ENCODE measurements at places on chromosomes 1 and 21.
A peak's percentile ranks its signal among the peaks of the same experiment; 100 is the strongest.

GRCh38 chr21:35529171-35529863 is 480.2 kb upstream of the RUNX1 start:
- H3K27me3 ChIP-seq: no peaks in the 10 kb centered on the region
- H3K27ac ChIP-seq: peak overlapping the region; percentile 94
- H3K36me3 ChIP-seq: no peaks in the 10 kb centered on the region
- H3K4me3 ChIP-seq: peak overlapping the region; percentile 86

DNA sequence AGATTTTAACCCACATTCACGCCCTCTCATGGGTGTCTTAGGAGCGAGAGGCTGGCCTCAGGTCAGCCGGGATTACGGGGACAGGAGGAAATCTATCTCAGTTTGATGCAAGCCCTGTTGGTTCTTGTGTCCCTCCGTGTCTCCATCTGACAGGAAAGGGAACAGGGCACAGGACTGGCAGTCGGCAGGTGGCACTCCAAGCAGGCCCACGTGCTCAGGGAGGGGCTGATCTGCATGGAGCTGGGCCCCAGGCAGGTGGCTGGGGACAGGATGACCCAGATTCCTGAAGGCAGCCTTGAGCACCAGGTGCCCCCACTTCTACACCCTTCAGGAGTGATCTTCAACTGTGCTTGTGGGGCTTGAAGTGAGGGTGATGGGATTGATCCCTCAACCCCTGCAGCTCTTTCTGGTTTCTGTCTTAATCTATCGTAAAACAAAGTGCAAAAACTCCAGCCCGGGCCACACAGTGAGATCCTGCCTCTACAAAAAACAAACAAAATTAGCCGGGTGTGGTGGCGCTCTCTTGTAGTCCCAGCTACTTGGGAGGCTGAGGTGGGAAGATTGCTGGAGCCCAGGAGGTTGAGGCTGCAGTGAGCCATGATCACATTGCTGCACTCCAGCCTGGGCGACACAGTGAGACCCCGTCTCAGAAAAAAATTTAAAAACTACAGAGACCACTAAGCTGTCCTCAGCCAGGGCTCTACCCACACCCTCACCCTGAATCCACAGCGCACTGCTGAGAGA is 8.3 kb downstream of the PLEKHG5 start:
- DNase-seq: no peak
- peaks cover 37% of the 10 kb centered on the region for H3K27me3 ChIP-seq
- no peak overlapping the region for H3K4me3 ChIP-seq
- no peak overlapping the region for H3K27ac ChIP-seq
- H3K36me3 ChIP-seq: no peaks in the 10 kb centered on the region

- peaks cover 8% of the 10 kb centered on the region for H3K27me3 ChIP-seq
- H3K4me1 ChIP-seq: peaks cover 9% of the 10 kb centered on the region
- H3K27ac ChIP-seq: no peak overlapping the region
- H3K4me3 ChIP-seq: no peak overlapping the region
Measured at GRCh38 chr1:209896346-209896745, 41.7 kb upstream of the SYT14 start.

DNA sequence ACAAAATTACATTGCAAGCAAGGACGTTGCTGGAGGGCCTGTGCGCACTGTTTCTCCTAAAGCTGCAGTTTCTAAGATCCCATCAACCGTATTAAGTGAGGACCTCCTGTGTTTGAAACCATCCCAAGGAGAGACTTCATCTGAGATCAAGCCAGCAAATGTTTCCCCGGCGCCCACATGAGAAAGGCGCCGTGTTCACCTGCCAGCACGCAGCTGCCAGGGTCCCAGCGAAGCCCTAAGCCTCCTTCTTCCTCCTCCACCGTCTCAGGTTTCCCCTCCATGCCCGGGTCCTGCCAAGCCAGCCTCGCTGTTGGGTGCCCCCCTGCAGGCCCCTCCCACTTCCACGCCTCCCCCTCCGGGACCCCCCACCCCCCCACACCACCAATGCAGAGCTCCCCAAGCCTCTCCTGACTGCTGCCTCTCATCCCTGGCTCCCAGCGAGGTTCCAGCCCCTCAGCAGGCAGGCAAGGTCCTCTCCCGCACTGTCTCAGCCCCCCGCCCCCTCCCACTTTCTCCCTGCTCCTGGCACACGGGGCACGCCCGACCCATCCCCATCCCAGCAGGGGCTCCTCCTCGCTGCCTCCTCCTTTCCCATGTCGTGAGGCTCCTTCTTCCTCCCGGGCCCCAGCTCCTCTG is 8.6 kb upstream of the TFF1 start:
- H3K4me1 ChIP-seq: peaks cover 24% of the 10 kb centered on the region
- peaks cover 16% of the 10 kb centered on the region for H3K36me3 ChIP-seq
- H3K27me3 ChIP-seq: no peaks in the 10 kb centered on the region
- H3K4me3 ChIP-seq: peak overlapping the region; percentile 48
- peak overlapping the region; percentile 81 for H3K27ac ChIP-seq
- no peak for DNase-seq

- H3K4me1 ChIP-seq: peaks cover 80% of the 10 kb centered on the region
- H3K27me3 ChIP-seq: no peaks in the 10 kb centered on the region
- peak overlapping the region; percentile 13 for H3K4me3 ChIP-seq
- peak overlapping the region; percentile 29 for H3K27ac ChIP-seq
- peaks cover 52% of the 10 kb centered on the region for H3K36me3 ChIP-seq
Measured at GRCh38 chr1:100448366-100448765, 89.6 kb upstream of the GPR88 start.

- H3K27ac ChIP-seq: no peak overlapping the region
- no peak for DNase-seq
- no peak overlapping the region for H3K4me3 ChIP-seq
- H3K36me3 ChIP-seq: no peaks in the 10 kb centered on the region
Measured at GRCh38 chr1:168164771-168165170, 14.0 kb upstream of the TIPRL start.

DNA sequence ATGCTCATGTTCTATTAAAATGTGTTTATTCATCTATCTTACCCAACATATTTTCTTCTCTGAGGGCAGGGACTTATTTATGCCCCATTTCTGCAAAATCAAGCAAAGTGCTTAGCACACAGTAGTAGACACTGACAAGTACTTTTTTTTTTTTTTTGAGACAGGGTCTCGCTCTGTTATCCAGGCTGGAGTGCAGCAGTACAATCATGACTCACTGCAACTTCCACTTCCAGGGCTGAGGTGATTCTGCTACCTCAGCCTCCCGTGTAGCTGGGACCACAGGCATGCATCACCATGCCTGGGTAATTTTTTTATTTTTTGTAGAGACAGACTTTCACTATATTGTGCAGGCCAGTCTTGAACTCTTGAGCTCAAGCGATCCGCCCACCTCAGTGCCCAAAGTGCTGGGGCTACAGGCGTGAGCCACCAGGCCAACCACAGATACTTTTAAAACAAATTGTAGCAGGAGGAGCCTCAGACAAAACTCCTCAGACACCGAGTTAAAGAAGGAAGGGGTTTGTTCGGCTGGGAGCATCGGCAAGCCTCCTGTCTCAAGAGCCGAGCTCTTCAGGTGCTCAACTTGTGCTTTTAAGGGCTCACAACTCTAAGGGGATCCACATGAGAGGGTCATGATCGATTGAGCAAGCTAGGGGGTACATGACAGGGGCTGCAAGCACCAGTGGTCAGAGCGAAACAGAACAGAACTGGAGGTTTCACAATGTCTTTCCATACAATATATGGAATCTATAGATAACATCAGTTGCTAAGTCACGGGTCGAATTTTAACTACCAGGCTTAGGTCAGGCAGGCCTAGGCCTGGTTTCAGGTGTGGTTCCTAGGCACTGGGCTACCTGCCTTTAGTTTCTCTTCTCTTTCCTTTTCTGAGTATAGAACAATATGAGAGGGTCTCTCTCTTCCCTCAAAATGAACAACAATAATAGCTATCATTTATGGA is 5.7 kb upstream of the TMEM167B start:
- DNase-seq: no peak
- peaks cover 4% of the 10 kb centered on the region for H3K4me1 ChIP-seq
- H3K27ac ChIP-seq: no peak overlapping the region
- no peaks in the 10 kb centered on the region for H3K27me3 ChIP-seq

- H3K27me3 ChIP-seq: no peaks in the 10 kb centered on the region
- H3K4me3 ChIP-seq: no peak overlapping the region
- no peaks in the 10 kb centered on the region for H3K4me1 ChIP-seq
- H3K36me3 ChIP-seq: no peaks in the 10 kb centered on the region
- no peak overlapping the region for H3K27ac ChIP-seq
Measured at GRCh38 chr1:238488401-238488800, 597.7 kb upstream of the ZP4 start.

DNA sequence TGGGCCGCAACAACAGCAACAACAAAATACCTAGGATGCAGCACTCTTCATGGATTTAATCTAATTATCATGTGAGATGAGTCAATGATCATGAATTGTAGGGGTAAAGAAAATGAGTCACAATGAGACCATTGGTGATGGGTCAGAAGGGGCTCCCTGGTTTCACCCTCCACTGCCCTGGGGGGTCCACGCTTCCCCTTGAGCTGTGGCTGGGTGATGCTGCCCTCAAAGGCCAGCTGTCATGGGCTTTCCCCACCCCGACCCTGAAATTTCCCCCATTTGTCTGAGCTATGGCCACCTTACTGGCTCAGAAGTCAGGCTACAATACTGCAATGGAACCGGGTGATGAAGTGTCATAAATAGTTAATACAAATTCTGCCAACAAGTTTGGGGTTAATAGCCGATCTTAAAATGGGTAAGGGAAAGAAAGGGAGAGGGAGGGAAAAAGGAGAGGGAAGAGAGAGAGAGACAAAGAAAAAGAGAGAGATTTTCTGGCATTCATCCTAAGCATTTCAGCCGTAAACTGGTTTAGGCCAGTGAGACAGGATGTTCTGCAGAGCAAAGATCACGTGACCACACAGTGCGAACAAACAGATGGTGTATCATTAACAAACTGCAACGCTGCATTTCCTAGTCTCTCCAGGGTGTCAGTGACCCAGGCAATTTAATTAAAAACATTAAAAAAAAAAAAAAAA is 143.4 kb upstream of the ERRFI1 start:
- H3K27ac ChIP-seq: peak overlapping the region; percentile 87
- H3K27me3 ChIP-seq: no peaks in the 10 kb centered on the region
- peaks cover 24% of the 10 kb centered on the region for H3K4me1 ChIP-seq
- H3K36me3 ChIP-seq: no peaks in the 10 kb centered on the region
- H3K4me3 ChIP-seq: peak overlapping the region; percentile 48
- DNase-seq: peak; percentile 86

GRCh38 chr1:89706700-89707012 is 73.7 kb downstream of the LRRC8C start:
- H3K27ac ChIP-seq: no peak overlapping the region
- peaks cover 71% of the 10 kb centered on the region for H3K36me3 ChIP-seq
- DNase-seq: no peak
- H3K4me3 ChIP-seq: no peak overlapping the region

DNA sequence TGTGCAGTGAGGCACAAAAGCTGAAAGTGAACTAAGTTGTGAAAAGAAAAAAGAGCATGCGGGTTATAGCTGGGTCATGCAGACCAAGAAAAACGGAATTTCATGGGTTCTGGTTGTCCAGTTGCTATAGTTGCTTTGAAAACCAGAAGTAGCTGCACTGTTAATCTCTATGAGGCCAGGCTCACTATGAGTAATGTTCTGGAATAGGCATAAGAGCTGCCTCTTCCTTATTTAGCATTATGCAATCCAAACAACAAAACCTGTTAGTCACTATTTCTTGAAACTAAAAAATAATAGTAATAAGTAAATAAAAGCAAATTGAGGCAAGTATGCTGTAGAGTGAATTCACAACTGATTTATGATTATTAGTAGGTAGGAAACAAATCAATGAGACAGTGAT is 1383.7 kb downstream of the MRPL39 start:
- no peaks in the 10 kb centered on the region for H3K36me3 ChIP-seq
- H3K27me3 ChIP-seq: no peaks in the 10 kb centered on the region
- H3K4me1 ChIP-seq: no peaks in the 10 kb centered on the region
- H3K4me3 ChIP-seq: no peak overlapping the region

- DNase-seq: no peak
- no peak overlapping the region for H3K27ac ChIP-seq
- H3K4me1 ChIP-seq: no peaks in the 10 kb centered on the region
Measured at GRCh38 chr1:14217384-14217783, 381.1 kb upstream of the KAZN start.

GRCh38 chr1:174892016-174892415 is 107.7 kb upstream of the CACYBP start:
- no peak for DNase-seq
- no peak overlapping the region for H3K4me3 ChIP-seq
- H3K27me3 ChIP-seq: no peaks in the 10 kb centered on the region

DNA sequence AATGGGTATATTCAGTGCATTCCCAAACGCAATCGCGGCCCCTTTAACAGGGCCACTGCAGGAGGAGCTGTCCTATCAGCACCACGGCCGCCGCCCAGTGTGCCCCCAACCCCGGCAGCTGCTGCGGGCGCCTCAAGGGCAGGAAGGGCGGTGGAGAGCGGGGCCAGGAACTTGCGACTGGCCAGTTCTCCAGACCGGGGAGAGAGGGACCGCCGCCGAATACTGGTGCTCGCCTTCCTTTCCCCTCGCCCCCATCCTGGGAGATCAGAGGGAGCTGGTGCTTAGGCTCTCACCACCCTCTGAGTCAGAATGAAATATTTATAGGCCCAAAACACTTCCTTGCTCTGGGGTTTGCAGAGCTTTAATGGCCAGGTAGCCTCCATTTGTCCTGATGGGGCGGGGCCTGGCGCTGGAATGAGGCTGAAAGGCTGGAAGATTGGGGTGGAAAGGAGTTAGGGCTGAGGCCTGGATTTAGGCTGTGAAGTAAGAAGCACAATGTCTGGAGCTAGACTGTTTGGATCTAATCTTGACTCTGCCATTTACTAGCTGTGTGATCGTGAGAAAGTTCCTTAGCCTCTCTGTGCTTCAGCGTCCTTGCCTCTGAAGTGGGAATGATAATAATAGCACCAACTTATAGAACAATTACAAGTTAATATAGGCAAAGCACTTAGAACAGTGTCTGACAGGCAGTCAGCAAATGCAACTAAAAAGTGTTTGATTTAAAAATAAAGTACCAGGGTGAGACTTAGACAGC is 75.5 kb downstream of the NAV1 start:
- H3K4me3 ChIP-seq: no peak overlapping the region
- no peak for DNase-seq

DNA sequence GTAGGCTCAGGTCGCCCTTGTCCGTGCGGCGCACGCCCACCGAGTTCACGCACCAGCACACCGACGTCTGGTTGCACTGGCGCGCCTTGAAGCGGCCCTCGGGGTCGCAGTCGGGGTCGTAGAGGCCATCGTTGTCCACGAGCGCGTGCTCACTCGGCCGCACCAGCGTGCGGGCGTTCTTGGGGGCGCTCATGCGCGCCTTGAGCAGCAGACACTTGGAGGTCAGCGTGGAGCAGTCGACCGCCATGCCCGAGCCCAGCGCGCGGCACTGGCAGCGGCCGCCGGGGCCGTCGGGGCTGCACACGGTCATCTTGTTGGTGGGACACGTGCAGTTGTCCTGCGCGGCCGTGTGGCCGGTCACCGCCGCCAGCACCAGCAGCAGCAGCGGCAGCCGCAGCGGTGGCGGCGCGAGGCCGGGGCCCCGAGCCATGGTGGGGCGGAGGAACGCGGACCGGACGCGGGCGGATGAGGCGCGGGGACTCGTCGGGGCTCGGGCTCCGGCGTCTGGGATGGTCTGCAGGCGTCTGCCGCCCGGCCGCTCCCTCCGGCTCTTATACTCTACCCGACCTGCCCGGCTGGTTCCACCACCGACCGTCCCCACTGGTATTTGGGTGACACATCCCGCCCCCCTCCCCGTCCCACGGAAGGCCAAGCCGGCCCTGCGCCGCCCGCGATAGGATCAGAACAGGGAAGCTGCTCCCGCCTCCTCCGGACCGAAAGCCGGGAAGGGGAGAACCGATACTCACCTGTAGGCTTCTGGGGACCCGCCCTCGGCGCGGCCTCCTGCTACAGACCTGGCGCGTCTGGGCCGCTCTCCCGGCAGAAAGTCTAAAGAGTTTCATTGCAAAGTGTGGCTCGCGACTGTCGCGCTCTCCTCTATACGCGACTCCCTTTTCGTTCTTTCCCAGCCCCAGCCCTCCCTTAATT is at the start of gene TACSTD2:
Gene TACSTD2, minus strand, starts transcription at position 526 of the 927 bp plus-strand sequence. Its CDS starts 96 bp downstream, at position 430.
- H3K4me1 ChIP-seq: peaks cover 35% of the 10 kb centered on the region
- H3K36me3 ChIP-seq: peaks cover 1% of the 10 kb centered on the region
- DNase-seq: peak; percentile 61
